Chondrocyte (in vitro differentiated cells): ENCODE measurements at places on chromosomes 4 and X. TPM values are rescaled to one million over a fixed set of nuclear protein-coding genes. Genes with fewer than 3 reads are reported as not detected.

GRCh38 chr4:4820739-4821138 is 38.7 kb upstream of the MSX1 start:
- DNase-seq = no peak

DNA sequence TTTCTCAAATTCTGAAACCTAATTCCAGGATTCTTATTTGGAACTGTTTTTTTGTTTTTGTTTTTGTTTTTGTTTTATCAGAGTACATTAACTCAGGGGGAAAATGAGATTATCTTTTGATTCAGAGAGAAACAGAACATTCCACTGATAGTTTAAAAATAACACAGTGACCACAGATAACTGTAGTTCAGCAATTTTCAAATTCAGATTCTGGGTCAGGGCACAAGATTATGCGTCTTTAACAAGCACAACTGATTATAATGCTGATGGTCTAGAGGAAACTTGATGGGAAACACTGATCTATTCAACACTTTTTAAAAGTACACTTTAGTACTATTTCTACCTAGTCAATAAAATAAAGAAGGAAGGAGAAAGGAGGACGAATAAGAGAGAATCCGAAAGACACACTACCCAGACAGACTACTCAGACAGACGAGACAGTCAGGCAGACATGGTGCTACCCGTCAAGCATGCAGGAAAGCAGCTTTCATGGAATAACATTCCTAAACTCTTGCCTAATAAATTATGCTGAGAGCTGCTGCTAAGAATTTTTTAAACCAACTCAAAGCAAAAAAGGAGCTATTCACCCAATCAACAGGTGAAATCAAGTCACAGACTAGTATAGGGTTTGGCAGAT is 59.0 kb downstream of the APBB2 start:
- DNase-seq = no peak

DNA sequence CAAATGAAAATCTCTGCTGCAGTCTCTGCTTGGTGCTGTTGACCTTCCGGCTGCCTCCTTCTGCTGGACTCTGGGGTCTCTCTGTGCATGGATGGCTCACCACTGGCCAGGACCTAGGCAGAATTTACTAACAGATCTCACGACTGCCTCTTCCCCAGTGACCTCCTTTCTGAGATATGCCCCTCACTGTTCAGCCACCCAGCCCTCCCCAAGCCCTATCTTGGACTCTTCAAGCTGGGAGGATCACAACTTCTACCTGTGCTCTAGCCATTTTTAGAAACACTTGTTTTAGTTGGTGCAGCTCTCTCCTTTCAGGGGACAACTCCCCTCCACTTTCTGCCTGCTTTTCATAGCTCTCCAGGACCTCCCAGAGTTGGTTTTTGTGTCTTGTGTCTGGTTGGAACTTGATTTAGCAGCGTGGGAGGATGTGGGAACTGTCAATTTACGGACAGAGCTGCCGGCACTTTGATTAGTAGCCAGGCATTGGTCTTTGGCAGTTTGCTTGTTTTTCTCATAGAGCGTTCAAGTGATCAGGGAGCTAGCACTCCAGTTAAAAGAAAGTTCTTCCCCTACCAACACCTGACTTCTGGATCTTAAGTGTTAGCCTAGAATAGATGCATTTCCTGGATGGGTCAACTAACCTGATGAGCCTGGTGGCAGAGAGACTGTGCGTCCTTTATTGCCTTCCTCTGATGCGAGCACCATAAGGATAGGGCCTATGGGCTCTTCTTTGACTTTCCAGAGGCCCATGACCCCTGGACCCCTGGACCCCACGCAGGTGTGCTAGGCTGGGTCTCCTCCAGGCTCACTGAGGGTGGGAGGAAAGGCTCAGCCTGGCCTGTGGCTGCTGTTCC is 6.5 kb downstream of the RGS12 start:
- DNase-seq = no peak

The ZNF157 gene
- total RNA-seq = 0.15 to 0.22 TPM in 2 of 3 replicates, not detected in the other

DNA sequence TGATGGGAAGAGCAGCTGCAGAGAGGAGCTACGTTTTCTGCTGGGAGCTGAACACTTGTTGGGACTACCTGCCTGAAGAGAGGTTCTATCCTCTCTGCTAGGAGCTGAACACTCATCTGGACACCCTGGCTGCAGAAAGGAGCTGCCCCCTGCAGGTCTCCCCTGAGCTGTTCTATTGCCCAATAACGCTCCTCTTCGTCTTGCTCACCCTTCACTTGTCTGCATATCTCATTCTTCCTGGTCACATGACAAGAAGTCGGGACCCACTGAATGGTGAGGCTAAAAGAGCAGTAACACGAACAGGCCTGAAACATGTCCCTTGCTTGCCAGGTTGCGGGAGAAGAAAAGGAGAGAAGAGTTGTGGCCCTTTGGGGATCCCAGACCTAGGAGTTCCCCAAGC is 27.8 kb downstream of the NAA11 start:
- no peak for DNase-seq

The GPR82 gene
- not detected in 3 replicates for total RNA-seq

The NLGN4X gene
- 0.82 to 1.2 TPM in 2 of 3 replicates, not detected in the other for total RNA-seq

DNA sequence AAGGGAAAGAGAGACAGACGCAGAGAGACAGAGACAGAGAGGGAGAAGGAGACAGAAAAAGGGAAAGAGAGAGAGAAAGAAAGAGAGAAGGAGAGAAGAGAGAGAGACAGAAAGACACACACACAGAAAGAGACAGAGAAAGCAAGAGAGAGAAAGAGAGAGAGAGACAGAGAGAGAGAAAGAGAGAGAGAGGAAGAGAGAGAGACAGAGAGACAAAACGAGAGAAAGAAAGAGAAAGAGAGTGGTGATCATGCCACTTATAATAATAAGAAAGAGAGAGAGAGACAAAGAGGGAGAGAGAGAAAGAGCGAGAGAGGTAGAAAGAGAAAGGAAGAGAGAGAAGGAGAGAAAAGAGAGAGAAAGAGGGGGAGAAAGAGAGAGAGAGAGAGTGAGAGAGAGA is 51.4 kb downstream of the SHOX start:
- no peak for DNase-seq

- no peak for DNase-seq
These were observed 1390.9 kb downstream of the C4orf33 start for GRCh38 chr4:130486841-130487240.

GRCh38 chr4:55887594-55887993 is 34.1 kb downstream of the EXOC1 start:
- no peak for DNase-seq

GRCh38 chr4:93897559-93897958 is 69.0 kb downstream of the ATOH1 start:
- no peak for DNase-seq

The PALLD gene
- 886 to 1,317 TPM (median 900 TPM) in 3 replicates for total RNA-seq

DNA sequence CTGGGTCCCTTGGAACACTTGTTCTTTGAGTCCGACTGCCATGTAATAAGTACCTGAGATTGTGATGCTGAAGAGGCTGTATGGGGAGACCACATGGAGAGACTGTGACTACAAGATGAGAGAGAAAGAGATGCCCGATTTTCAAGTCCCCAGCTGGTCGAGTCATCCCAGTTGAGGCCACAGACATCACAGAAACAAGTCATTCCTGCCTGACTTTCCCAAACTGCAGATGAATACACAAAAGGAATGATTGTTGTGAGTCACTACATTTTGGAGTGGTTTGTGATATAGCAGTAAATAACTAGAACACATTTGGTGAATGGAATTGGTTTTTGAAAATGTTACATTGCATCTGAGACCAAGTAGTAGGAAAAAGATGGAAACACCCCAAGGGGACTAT is 9.0 kb upstream of the YIPF7 start:
- no peak for DNase-seq

GRCh38 chr4:101114936-101115372 is 232.4 kb downstream of the PPP3CA start:
- DNase-seq = no peak

GRCh38 chrX:130224810-130225209 is 43.9 kb downstream of the ZNF280C start:
- DNase-seq = no peak

The MAP9 gene
- total RNA-seq = 13.6 to 24.5 TPM (median 14.0 TPM) in 3 replicates

- DNase-seq = no peak
These were observed 6.6 kb upstream of the GRPEL1 start for GRCh38 chr4:7074426-7074825.

- no peak for DNase-seq
These were observed 29.4 kb upstream of the KIAA0232 start for GRCh38 chr4:6753103-6753560.

DNA sequence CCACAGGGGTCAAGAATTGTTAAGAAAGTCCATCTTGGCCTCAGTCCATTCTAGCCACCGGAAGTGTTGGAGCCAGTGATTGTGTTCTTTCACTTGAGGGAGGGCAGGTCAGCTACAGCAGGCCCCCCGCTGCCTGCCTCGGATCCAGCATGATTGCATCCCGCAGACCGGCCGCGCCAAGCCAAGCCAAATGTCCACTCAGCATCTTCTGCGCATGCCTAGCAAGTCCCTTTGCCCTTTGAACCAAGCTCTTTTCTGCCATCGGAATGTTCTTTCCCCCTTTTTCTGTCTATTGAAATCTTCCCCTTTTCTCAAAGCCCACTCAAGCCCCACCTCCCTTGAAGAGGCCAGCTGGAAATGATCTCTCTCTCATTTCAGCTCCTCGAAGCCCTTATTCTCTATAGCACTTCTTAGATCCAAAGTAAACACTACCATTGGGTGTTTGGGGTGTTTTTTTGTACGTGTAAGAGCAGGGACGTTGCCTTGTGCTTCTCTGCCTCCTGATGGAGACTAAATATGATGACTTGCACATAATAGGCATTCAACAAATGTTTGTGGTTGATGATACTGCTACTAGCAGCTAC is 147.8 kb upstream of the BCOR start:
- DNase-seq = no peak

DNA sequence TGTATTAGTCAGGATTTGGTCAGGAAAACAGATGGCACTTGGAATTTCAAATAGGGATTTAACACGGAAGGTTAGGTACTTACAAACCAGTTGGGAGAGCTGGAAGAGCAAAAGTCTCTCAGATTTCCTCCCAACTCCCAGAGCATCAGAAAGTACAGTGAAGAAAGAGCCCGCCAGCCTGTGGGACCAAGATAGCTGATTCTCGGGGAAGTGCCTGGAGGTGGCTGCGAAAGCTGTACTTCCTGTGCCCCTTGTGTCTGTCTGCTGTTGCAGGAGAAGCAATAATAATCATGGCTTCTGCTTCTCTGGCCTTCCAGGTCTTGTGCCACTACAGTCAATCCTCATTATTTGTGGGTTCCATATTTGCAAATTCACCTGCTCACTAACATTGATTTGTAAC is 221.0 kb upstream of the BCOR start:
- peak; percentile 18 for DNase-seq

DNA sequence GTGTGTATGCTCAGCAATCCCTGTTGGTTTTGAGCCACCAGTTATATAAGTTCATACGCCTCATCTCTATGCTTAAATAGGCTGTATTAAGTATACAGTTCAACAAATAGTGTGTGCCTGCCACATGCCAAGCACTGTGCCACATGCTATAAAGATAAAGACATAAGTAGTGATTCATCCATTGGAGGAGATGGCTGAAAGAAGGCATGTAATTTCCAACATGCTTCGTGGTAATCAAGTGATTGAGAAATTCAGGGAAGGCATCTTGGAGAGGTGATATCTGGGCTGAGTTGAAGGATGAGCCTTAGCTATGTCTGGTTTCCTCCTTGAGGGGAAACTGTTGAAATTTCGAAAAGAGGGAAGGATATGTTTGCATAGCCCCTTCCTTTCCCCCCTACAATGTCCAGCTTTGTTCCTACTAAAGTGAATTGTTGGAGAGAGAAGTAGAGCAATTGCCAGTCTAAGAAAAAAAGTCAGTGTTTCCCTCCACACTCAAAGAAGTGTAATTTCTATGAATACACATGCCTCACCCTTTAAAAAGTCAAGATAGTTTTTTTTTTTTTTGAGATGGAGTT is 96.5 kb downstream of the ARHGAP10 start:
- no peak for DNase-seq

The HSD17B11 gene
- total RNA-seq = 10.3 to 12.9 TPM (median 11.3 TPM) in 3 replicates

The FDCSP gene
- total RNA-seq = not detected in 3 replicates

- DNase-seq = no peak
These were observed 292.5 kb downstream of the CHIC1 start for GRCh38 chrX:73855546-73855945.

GRCh38 chr4:11912886-11913285 is 484.2 kb upstream of the HS3ST1 start:
- DNase-seq = no peak

The NUDT6 gene
- 4.2 to 5.7 TPM (median 4.6 TPM) in 3 replicates for total RNA-seq

The RADX gene
- 0.17 to 0.31 TPM in 2 of 3 replicates, not detected in the other for total RNA-seq

- DNase-seq = no peak
These were observed 24.5 kb downstream of the GPM6A start for GRCh38 chr4:175787546-175787945.

GRCh38 chr4:139734201-139734874 is 68.7 kb downstream of the MGST2 start:
- no peak for DNase-seq

DNA sequence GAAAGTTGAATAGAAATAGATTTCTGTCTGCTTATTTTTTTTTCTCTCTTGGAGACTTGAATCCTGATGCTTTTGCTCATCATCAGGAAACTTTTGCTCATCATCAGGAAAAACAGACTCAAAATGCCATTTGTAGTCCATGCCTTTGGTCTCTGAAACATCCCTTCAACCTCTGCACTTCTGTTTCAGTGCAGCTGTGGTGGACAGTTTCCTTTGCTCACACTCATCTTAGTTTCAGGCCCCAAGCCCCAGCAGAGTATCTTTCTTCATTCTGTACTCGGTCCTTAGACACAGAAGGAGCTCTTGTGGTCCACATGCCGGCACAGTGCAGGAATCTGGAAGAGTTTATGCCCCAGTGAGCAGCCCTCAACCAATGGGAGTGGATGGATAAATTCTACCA is 337.9 kb downstream of the PPP3CA start:
- no peak for DNase-seq

DNA sequence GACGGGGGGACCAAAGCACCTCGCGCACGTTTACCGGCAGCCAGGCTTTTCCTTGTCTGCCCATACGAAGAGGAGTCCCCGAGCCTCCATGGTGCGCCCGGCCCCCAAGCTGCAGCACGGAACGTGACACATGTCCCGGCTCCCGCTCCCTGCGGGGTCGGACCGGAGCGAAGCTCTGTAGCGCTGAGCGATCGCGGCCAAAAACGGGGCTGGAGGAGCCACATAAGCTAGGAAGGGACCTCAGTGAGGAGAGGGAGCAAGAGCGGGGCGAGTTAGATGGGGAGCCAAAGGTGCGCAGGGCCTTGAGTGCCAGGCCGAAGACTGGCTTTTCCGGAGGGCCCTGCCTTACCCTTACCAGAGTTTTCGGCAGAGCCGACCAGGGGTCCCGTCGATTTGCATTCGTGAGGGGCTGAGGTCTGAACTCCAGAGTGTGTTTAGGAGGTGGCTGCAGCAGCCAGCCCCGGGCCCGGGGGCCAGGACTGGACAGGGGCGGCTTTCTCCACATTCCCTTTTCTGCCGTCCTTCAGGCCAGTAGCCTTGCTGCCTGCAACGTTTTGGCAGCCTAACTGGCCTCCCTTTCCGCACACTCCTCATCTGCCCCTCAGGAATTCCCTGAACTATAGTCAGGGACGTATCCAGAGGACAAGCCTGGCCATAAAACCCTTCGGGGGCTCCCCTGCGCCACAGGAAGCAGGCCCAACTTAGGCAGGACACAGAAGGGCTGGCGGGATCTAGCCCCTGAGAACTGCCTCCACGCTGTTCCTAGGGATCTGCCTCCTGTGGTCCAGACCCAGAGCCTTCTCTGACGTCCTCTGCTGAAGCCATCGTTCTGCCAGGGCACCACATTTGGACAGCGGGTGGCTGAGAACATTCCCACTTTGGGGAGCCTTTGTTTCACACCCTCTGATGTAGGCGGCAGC is 689 bp downstream of the SSR4 start:
- DNase-seq = no peak

The PGRMC1 gene
- total RNA-seq = 57.6 to 71.9 TPM (median 59.9 TPM) in 3 replicates

GRCh38 chrX:107935664-107936433 is 46.3 kb downstream of the TEX13B start:
- no peak for DNase-seq
